ENCODE measurements at places on chromosomes 5 and 9.

DNA sequence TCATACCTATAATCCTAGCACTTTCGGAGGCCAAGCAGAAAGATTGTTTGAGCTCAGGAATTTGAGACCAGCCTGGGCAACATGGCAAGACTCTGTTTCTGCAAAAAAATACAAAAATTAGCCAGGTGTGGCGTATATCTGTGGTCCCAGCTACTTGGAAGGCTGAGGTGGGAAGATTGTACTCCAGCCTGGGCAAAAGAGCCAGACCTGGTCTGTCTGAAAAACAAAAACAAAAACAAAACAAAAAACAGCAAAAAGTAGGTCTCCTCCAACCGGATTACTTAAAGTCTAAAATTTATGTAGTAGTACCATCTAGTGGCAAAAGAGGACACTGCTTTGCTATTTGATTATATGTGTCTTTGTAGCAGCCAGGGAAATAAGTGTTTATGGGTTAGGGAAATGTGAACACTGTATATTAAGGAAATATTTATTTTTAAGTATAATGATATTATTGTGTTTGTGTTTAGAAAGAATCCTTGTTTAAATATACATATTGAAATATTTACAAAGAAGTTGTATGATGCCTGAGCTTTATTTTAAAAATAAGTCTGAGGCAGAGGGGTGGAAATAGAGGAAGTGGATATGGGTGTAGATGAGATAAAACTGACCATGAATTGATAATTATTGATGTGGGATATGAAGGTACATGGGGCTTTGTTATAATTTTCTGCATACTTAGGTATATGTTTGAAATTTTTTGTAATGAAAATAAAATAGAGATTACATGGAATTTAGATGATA, 20.0 kb downstream of the APC start:
- no peaks in the 10 kb centered on the region for H3K27me3 ChIP-seq
- H3K27ac ChIP-seq: no peak overlapping the region
- no peak overlapping the region for H3K4me3 ChIP-seq
- H3K36me3 ChIP-seq: peaks cover 1% of the 10 kb centered on the region

DNA sequence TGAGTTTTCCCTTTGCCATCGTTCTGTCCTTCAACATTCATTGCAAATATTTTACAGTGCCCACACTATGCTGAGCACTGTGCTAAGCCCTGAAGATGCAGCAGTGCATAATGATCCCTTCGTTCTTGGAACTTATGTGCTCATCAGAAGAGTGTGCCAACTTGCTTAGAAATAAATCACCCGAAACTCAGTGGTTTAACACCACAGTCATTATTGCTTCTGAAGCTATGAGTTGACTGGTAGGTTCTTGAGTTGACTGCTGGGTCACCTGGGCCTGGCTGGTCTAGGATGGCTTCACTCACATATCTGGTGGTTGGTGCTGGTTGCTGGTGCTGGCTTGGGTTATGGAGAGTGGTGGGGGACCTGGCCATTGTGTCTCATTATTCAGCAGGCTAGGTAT, 20.9 kb downstream of the PCSK5 start:
- no peak overlapping the region for H3K4me3 ChIP-seq
- H3K36me3 ChIP-seq: peaks cover 6% of the 10 kb centered on the region
- no peak overlapping the region for H3K27ac ChIP-seq
- no peak for DNase-seq
- no peaks in the 10 kb centered on the region for H3K27me3 ChIP-seq
- peaks cover 44% of the 10 kb centered on the region for H3K4me1 ChIP-seq

DNA sequence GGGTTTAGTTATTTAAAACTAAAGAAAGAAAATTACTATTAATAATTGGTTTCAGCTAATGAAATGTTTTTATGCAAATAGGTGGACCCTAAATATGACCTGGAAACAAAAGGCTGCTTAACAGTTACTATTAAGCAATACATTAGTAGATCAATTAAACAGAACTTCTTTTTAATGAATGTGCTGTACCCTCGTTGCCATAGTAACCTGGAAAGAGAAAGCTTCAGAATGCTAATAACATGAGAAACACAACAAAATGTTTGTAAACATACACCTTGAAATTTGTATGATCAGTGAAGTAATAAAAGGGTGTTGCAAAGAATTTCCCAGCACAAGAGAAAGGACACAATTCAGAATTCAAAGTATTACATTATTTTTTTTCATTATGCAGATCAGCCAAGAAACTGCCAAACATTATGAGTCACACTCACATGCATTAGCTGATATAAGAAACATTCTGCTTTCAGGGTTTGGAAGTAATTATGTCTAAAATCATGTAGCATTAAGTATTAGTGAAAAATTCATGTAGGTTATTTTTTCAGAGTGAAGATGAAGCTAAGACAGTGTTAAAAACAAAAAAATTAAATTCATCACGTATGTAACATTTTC, 348.3 kb downstream of the ISL1 start:
- no peaks in the 10 kb centered on the region for H3K4me1 ChIP-seq
- H3K36me3 ChIP-seq: no peaks in the 10 kb centered on the region
- no peaks in the 10 kb centered on the region for H3K27me3 ChIP-seq
- H3K4me3 ChIP-seq: no peak overlapping the region
- no peak overlapping the region for H3K27ac ChIP-seq

- no peak overlapping the region for H3K27ac ChIP-seq
- H3K36me3 ChIP-seq: no peaks in the 10 kb centered on the region
- H3K4me3 ChIP-seq: no peak overlapping the region
- no peaks in the 10 kb centered on the region for H3K4me1 ChIP-seq
These were observed 504.5 kb upstream of the ITGA1 start for GRCh38 chr5:52283221-52283620.

GRCh38 chr5:15013654-15014463, 142.3 kb upstream of the ANKH start:
- no peak overlapping the region for H3K27ac ChIP-seq
- peaks cover 2% of the 10 kb centered on the region for H3K4me1 ChIP-seq
- H3K4me3 ChIP-seq: no peak overlapping the region
- no peaks in the 10 kb centered on the region for H3K27me3 ChIP-seq
- no peak for DNase-seq

GRCh38 chr9:125538092-125538473, 168.9 kb downstream of the MAPKAP1 start:
- H3K36me3 ChIP-seq: peaks cover 12% of the 10 kb centered on the region
- H3K27me3 ChIP-seq: no peaks in the 10 kb centered on the region
- no peak overlapping the region for H3K27ac ChIP-seq
- no peak overlapping the region for H3K4me3 ChIP-seq
- no peak for DNase-seq

- H3K27ac ChIP-seq: no peak overlapping the region
- H3K27me3 ChIP-seq: peaks cover 95% of the 10 kb centered on the region
- H3K4me1 ChIP-seq: peaks cover 21% of the 10 kb centered on the region
- H3K4me3 ChIP-seq: no peak overlapping the region
These were observed 6.4 kb downstream of the TLX3 start for GRCh38 chr5:171315386-171315891.

GRCh38 chr5:154097031-154097430, 58.3 kb downstream of the MFAP3 start:
- H3K4me1 ChIP-seq: no peaks in the 10 kb centered on the region
- no peak overlapping the region for H3K4me3 ChIP-seq
- no peaks in the 10 kb centered on the region for H3K36me3 ChIP-seq

DNA sequence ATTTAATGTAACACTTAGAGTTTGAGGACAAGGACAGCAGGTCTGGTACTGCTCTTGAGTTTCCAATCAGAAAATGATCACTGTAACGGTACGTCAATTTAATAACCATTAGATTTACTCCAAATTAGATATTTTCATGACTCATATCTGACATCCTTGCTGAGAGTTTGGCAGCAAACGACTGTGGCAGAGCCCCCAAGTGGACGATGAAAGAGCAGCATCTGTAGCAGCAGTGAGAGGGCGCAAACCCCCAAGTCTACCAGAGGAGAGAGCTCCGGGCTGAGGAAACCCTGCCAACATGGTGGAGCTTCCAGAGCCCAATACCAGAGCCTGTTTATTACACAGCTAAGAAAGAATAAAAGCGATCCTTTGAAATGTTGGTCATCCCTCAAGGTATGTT, 73.2 kb upstream of the EPB41L4A start:
- no peak overlapping the region for H3K4me3 ChIP-seq
- H3K4me1 ChIP-seq: no peaks in the 10 kb centered on the region
- peak; percentile 19 for DNase-seq
- no peak overlapping the region for H3K27ac ChIP-seq
- H3K36me3 ChIP-seq: no peaks in the 10 kb centered on the region

- no peak overlapping the region for H3K27ac ChIP-seq
- H3K36me3 ChIP-seq: peaks cover 5% of the 10 kb centered on the region
- no peaks in the 10 kb centered on the region for H3K4me1 ChIP-seq
These were observed 25.6 kb downstream of the PPWD1 start for GRCh38 chr5:65588694-65589093.

DNA sequence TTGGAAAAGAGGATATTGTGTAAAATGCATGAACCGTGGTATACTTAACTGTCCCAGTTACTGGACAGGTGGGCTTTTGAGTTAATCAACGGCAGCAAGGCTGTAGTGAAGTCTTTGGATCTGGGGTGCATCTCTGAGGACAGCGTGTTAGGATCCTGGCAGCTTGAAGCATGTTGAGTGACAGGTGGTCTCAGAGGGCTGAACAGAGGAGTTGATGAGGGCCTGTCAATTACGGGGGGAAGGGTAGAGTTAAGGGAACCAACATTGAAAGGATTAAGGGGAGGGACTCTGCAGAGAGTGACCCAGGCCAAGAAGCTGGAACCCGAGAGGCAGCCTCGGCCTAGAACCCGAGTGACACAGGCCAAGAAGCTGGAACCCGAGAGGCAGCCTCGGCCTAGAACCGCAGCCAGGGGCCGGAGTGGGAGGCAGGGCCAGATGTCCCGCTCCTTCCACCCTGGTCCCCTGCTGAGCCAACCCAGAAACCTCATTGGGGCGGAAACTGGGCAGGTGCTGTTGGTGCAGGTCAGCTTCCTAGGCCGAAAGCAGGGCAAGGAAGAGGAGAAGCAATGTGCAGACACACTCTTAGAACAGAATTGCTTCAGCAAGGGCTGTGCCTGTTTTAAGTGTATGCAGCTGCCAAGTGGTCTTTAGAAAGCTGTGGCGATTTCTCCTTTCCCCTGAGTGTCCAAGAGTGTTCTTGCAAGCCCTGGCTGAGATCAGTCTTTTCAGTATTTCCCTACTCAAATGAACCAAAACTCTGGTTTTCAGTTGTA, 62.0 kb downstream of the ANKRD33B start:
- peaks cover 11% of the 10 kb centered on the region for H3K27me3 ChIP-seq
- peak overlapping the region; percentile 2 for H3K27ac ChIP-seq
- no peak overlapping the region for H3K4me3 ChIP-seq
- no peak for DNase-seq

DNA sequence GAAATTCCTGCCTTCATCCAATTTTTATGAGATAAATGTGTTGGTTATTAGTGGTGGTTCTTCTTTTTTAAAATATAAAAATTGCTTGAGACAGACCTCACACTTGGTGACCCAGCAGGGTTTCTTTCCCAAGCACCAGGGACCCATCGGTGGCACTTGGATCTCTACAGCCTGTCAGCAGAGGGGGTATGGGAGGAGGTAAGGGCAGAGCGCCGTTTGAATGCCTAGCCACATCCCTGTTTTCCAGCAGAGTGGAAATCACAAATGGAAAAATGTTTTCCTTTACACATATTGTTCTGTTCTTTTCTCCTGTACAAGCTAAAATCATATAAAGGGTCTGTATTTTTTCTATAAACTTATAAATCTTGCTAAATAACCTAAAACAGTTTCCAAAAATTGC, 248.0 kb downstream of the NR3C1 start:
- no peaks in the 10 kb centered on the region for H3K27me3 ChIP-seq
- H3K27ac ChIP-seq: no peak overlapping the region
- H3K4me1 ChIP-seq: no peaks in the 10 kb centered on the region
- peaks cover 10% of the 10 kb centered on the region for H3K36me3 ChIP-seq
- no peak overlapping the region for H3K4me3 ChIP-seq

- H3K27me3 ChIP-seq: peaks cover 10% of the 10 kb centered on the region
- DNase-seq: no peak
- H3K4me3 ChIP-seq: no peak overlapping the region
- H3K4me1 ChIP-seq: no peaks in the 10 kb centered on the region
- H3K36me3 ChIP-seq: no peaks in the 10 kb centered on the region
These were observed 237.5 kb downstream of the CD180 start for GRCh38 chr5:66958980-66959641.
